Mesenchymal stem cell (in vitro differentiated cells and primary cell): ENCODE measurements at places on chromosomes 7 and 10.

DNA sequence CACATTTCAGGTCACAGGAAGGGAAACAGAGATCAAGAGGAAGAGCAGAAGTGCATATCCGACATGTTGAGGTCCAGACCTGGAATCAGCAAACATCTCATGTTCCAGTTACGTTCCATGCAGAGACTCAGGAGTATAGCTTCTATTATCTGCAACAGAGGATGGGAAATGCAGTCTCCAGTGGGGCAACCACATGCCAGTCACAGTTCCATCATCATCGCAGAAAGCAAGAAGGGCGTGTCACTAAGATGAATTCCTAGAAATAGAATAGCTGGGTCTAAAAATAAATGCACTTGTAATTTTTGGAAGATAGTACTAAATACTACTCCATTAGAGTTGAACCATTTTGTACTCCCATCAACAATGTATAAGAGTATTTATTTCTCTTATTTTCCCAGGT is 133.2 kb upstream of the MDFIC start:
- no peak for DNase-seq

GRCh38 chr10:78462726-78463228 is 429.1 kb downstream of the RPS24 start:
- no peak for DNase-seq

DNA sequence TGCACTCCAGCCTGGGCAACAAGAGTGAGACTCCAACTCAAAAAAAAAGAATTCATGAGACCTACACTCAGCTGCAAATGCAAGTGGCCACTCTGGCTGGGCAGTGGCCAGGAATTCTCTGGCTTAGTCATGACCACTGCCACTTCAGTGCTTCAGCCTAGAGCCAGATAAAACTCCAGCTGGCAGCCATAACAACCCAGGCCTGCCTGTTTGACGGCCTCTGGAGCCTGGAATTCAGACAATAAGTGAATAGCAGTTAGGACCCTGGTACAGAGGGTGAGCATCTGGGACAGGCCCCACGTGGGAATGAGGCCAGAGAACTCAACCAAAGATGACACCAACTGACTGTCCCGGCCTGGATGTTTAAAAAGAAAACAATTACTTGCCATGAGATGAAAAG is 18.9 kb downstream of the RCC1L start:
- peak; percentile 92 for DNase-seq

- DNase-seq, result no peak
Observed at GRCh38 chr10:3365630-3366029, 193.0 kb upstream of the PITRM1 start.

- no peak for DNase-seq
Observed at GRCh38 chr7:30285067-30285535, 704 bp downstream of the ZNRF2 start.

DNA sequence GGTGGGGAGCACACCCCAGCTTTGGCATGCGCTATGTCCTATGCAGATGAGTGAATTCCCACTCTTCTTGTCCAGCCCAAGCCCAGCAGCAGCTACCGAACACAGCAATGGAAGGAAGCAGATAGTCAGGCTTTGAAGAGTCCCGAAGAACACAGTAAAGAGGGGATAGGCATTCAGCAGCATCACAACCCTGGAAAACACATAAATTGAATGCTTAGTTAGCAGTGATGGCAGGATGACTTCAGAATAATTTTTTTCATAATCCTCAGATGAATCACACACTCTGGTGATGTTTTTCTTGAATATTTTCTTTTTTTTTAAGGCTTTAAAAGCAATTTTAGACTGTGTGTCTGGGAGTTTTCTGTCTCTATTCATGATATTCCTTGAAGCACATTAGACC is 95.8 kb downstream of the CFAP58 start:
- DNase-seq, result no peak

DNA sequence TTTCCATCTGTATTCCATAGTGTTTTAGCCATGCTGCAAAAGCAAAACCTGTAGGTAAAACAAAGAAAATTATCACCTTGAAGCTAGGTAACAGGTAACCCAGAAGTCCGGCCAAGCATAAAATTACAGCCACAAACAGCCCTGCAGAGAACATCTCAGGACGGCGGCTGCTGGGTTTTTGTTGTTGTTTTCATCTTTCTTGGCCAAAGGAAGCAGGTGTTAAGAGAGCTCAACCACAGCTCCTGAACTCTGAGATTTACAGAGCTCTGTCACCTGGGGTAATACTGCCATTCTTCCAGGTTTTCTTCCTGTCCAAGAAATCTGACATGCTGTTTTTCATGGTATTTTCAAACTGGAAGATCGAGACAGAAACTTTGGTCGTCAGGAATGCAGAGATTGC is 847 bp upstream of the SCIN start:
- no peak for DNase-seq

- DNase-seq, result no peak
Observed at GRCh38 chr7:50227726-50228125, 76.8 kb upstream of the IKZF1 start.

DNA sequence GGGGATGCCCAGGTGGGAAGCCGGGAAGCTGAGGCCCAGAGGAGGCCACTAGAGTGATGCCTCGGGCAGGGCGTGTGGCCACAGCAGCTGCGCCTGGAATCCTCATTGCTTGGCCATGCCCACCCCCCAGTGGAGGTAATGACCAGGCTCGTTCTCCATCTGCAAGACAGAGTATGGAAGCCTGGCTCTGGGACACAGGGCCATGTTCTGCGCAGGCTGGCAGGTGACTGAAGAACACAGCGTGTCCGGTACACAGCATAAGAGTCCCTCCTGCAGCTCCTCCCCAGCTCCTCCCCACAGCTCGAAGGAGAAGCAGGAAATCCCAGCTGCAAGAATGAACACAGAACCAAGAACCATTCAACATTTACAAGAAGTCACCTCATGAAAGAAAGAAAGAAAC is 64.8 kb downstream of the SMURF1 start:
- no peak for DNase-seq

GRCh38 chr7:138875794-138876193 is 77.8 kb upstream of the ATP6V0A4 start:
- peak; percentile 88 for DNase-seq

DNA sequence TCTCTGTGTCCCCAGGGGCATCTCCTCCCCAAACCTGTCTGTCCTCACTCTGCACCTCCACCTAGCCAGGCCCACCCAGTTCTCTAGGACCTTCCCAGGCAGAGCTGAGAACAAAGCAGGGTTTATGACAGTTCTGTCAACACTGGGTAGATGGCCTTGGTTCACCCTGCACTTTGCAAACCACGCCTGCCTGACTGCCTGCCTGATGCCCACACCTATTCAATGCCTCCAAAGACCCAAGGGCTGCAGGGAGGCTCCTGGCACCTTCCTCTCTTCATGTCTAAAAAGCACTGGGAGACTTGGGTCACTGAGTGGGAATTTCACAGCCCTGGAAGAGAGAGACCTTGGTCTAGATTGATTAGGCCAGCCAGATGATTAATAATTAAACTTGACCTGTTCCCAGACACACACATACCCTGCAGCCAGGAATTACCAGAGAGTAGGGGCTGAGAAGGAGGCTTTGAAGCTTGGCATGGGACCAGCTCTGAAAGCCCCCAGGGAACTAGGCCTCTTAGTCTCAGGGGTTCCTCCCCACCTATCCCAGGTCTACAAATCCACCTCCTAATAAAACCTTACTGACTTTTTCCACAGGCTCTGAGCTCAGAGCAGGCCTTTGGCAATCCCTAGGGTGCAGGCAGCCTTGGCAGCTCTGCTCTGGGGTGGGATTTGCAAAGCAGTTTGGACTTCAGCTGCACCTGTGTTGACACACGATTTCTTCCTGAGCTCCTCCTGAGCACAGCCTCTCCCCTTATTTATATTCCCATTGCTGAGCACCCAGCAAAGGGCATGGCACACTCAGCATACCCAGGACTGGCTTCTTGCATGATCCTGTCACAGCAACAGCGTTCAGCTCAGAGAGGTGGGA is 25.7 kb upstream of the PDCD4 start:
- DNase-seq, result no peak

GRCh38 chr10:100071529-100071928 is 10.1 kb downstream of the CPN1 start:
- no peak for DNase-seq

- DNase-seq, result no peak
Observed at GRCh38 chr10:88911851-88912250, 31.8 kb downstream of the STAMBPL1 start.

- no peak for DNase-seq
Observed at GRCh38 chr10:121490871-121491519, 107.2 kb downstream of the FGFR2 start.

DNA sequence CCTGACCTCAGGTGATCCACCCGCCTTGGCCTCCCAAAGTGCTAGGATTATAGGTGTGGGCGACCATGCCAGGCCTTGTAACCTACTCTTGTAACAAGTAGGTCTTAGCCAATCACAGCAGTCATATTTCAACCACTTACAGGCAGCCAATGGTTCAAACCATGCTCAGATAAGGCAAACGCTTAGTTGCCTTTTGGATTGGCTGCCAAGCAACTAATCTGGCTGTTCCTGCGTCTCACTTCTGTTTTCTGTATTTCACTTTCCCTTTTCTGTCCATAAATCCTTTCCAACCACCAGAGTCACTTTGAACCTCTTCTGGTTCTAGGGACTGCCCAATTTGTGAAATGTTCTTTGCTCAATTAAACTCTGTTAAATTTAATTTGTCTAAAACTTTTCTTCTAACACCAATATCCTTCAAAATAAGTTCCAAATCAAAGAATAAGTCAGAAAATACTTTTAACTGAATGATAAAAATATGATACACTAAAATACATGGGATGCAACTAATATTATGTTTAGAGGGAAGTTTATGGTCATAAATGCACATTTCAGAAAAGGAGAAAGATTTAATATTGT is 19.1 kb upstream of the PRF1 start:
- no peak for DNase-seq

- DNase-seq, result no peak
Observed at GRCh38 chr10:80118669-80119068, 13.9 kb upstream of the PLAC9 start.

GRCh38 chr7:5083311-5083711 is 37.7 kb downstream of the RBAK start:
- DNase-seq, result no peak

DNA sequence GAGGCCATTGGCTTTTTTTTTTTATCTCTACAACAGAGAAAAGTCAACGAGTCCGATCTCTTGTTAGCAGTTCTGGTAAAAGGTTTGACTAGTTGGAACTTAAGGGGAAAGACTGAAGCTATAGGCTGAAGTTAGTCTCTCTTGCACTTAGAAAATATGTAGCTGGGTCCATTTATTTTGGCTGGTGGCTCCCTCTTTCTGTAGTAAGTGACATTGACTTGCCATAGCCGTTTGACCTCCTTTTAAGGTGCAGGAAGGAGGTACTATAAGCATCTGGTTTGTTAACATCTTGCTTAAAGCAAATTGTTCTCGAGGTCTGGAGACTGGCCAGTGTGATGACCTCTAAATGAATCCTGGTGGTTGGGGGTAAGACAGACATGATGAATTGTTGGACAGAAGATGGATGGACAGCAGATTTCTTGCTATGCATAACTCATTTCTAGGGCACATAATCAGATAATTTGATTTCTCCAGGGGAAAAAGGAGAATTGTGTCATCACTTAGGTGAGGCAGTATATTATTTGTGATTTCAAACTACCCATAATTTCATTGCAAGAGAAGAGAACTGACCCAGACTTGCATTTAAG is 356.3 kb upstream of the GALNT17 start:
- no peak for DNase-seq

DNA sequence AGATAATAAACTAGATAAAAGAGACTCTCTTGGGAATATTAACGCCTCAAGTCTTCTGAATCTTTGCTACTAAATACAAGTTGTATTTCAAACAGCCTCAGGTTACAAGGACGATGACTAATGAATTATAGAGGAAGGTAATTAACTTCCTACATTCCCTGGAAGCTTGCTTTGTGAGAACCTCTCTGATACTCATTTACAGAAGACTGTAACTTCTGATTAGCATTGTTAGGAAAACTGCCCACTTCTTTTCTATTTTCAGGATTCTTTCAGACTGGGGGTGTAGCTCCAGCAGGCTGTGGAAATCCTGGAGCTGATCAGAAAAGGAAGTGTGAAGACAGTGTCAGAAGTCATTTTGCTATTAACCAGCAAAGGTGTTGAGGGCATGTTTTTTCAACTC is 316.7 kb upstream of the NPSR1 start:
- DNase-seq, result no peak

GRCh38 chr10:92027141-92027540 is 103.6 kb downstream of the BTAF1 start:
- peak; percentile 20 for DNase-seq

DNA sequence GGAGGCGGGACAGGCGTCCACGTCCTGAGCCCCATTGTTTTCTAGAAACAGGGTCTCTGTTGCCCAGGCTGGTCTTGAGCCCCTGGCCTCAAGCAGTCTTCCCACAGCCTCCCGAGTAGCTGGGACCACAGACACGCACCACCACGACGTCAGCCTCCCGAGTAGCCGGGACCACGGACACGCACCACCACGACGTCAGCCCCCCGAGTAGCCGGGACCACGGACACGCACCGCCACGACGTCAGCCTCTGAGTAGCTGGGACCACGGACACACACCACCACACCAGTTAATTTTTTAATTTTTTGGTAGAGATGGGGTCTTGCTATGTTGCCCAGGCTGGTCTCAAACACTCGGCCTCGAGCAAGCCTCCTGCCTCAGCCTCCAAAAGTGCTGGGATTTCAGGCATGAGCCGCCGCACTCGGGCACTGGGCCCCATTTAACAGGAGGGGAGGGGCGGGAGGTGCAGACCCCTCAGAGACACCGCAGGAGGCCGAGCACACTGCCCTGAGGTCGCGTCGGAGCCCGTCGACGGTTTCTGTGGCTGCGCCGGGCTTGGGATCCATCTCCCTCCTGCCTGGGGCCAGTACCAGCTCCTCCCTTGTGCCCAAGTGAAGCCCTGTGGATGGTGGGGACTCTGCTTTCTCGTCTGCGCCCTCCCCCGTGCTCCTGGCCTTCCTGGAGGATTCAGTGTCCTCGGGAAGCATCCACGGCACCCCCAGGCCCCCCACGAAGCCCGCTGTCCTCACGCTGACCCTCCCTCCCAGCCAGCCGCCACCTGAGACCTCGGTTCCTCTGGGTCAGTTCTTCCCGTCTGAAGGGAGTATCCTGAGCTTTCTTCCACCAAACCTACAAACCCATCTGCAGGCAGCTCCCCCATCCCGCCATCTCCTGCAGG is 13.0 kb downstream of the FAM20C start:
- no peak for DNase-seq

DNA sequence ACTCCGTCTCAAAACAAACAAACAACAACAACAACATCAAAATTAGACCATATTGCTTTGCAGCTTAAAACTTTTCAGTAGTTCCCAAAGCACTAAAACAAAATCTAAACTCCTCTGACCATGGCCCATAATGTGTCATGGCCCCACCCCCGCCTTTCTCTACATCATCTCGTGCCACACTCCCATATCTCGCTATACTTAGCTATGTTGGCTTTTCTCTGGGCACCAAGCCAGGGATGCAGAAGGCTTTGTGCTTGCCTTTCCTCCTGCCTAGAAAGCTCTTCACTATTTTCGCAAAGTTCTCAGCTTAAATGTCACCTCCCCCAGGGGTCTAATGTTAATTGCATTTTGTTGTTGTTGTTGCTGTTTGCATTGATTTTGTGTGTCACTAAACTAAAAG is 15.1 kb upstream of the SLC16A12 start:
- DNase-seq, result no peak

DNA sequence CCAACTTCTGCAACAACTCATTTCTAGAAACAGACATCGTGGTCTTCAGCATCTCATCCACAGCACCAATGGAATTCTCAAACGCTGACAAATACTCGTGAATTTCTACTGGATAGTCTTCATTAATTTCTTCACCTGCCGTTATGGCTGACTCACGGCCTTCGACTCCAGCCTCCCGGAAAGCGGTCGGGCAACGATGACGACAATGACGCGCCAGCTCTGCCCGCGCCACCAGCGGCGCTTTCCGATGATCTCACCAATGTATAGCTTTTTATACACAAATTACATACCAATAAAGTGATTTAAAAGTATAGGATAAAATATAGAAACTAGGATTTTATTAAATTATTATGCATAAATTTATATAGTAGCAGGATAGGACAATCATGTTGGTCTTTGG is 65.7 kb downstream of the CCDC7 start:
- no peak for DNase-seq
